Cardiac ventricle fibroblast (primary cell): ENCODE measurements at places on chromosomes 6 and 20. TPM values are rescaled to one million over a fixed set of nuclear protein-coding genes. Genes with fewer than 3 reads are reported as not detected.

MYCT1 gene
- total RNA-seq, result 0.75 and 0.93 TPM in 2 replicates

OPRM1 gene
- not detected in 2 replicates for total RNA-seq

KIFC1 gene
- total RNA-seq, result 1.3 and 5.0 TPM in 2 replicates

CUTA gene
- 124 and 165 TPM in 2 replicates for total RNA-seq

PBOV1 gene
- not detected in 2 replicates for total RNA-seq

HLA-DQA2 gene
- total RNA-seq, result not detected in 2 replicates

TMC2 gene
- total RNA-seq, result not detected in 2 replicates

RING1 gene
- 13.6 and 13.9 TPM in 2 replicates for total RNA-seq

LRRC73 gene
- total RNA-seq, result 0.15 and 0.44 TPM in 2 replicates

SEC63 gene
- total RNA-seq, result 34.6 and 70.9 TPM in 2 replicates

TBP gene
- total RNA-seq, result 8.0 and 9.3 TPM in 2 replicates

SIRPG gene
- total RNA-seq, result not detected in 2 replicates

FAM83C gene
- total RNA-seq, result not detected in 2 replicates

PKHD1 gene
- not detected in 2 replicates for total RNA-seq

C20orf141 gene
- 1.2 TPM in 1 of 2 replicates, not detected in the other for total RNA-seq

BMP5 gene
- total RNA-seq, result not detected in 2 replicates

PCK1 gene
- total RNA-seq, result 0.15 TPM in 1 of 2 replicates, not detected in the other

LST1 gene
- not detected in 2 replicates for total RNA-seq

NKAIN2 gene
- not detected in 2 replicates for total RNA-seq

DCDC2 gene
- total RNA-seq, result not detected in 2 replicates

VSX1 gene
- total RNA-seq, result not detected in 2 replicates

RFX6 gene
- not detected in 2 replicates for total RNA-seq

MOG gene
- total RNA-seq, result not detected in 2 replicates

DAAM2 gene
- total RNA-seq, result 12.3 and 15.5 TPM in 2 replicates

PIM1 gene
- 47.0 and 55.5 TPM in 2 replicates for total RNA-seq

TUBB1 gene
- total RNA-seq, result not detected in 2 replicates

COL10A1 gene
- total RNA-seq, result not detected in 2 replicates

DLK2 gene
- not detected in 2 replicates for total RNA-seq

WFDC12 gene
- not detected in 2 replicates for total RNA-seq

FAM217A gene
- not detected in 2 replicates for total RNA-seq

NANP gene
- total RNA-seq, result 4.1 and 5.1 TPM in 2 replicates

GSTA2 gene
- total RNA-seq, result not detected in 2 replicates

BANF2 gene
- not detected in 2 replicates for total RNA-seq

SLPI gene
- not detected in 2 replicates for total RNA-seq

GUCA1A gene
- not detected in 2 replicates for total RNA-seq

RAB32 gene
- 28.5 and 34.8 TPM in 2 replicates for total RNA-seq

TRAPPC3L gene
- total RNA-seq, result 1.2 TPM in 1 of 2 replicates, not detected in the other

SGK1 gene
- 10.1 and 15.7 TPM in 2 replicates for total RNA-seq

RNF182 gene
- total RNA-seq, result 0.05 and 0.12 TPM in 2 replicates

NR2E1 gene
- total RNA-seq, result not detected in 2 replicates

FAM83D gene
- 2.9 and 4.2 TPM in 2 replicates for total RNA-seq

TGM3 gene
- not detected in 2 replicates for total RNA-seq
